ENCODE measurements at places on chromosomes 13 and 19. TPM values are rescaled to one million over a fixed set of nuclear protein-coding genes. Genes with fewer than 3 reads are reported as not detected.

- DNase-seq: no peak
These were observed 747.2 kb downstream of the OLFM4 start for GRCh38 chr13:53775807-53776206.

GRCh38 chr13:78138756-78139155 lies 220.1 kb upstream of the EDNRB start:
- DNase-seq: no peak

DNA sequence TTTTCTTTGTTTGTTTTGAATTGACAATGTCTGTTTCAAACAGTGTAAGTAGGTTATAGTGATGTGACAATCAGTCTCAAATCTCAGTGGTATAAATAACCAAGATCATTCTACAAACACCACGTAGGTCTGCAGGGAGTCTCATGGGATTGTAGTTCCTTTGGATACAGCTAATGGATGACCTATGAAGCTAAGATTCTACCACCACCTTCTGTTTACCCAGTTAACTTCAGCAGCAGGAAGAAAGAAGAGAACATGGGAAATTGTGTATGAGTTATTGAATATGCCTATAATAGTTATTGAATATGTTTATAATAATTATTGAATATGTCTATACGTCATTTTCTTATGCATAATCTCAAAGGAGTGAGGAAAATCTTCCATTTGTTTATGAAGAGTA lies 63.9 kb upstream of the SLITRK5 start:
- DNase-seq: no peak

Gene CCDC8
- 17.5 TPM for total RNA-seq

Gene PTPRH
- total RNA-seq: 0.29 TPM

Gene RXFP2
- not detected for total RNA-seq

Gene SMIM17
- 0.11 TPM for total RNA-seq

Gene ASPDH
- not detected for total RNA-seq

Gene NLRP5
- not detected for total RNA-seq

Gene ETV2
- total RNA-seq: 0.46 TPM

Gene SIAH3
- not detected for total RNA-seq

Measured in LHCN-M2 (cell line).